ENCODE measurements at places on chromosomes 6 and 20.

DNA sequence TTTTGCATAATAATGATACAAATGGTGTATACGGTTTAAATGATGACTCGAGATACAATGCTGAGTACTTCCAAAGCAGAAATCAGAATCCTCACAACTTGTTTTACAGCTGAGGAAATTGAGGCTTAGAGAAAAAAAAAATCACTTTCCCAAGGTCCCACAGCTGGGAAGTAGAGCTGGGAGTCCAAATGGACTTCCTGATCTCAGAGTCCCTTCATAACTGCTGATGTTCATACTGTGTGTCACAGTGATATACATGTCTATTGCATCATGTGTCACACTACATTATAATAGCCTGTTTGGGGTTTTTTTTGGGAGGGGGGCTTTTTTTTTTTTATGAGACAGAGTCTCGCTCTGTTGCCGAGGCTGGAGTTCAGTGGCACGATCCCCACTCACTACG lies 8.5 kb downstream of the HM13 start:
- DNase-seq: no peak

DNA sequence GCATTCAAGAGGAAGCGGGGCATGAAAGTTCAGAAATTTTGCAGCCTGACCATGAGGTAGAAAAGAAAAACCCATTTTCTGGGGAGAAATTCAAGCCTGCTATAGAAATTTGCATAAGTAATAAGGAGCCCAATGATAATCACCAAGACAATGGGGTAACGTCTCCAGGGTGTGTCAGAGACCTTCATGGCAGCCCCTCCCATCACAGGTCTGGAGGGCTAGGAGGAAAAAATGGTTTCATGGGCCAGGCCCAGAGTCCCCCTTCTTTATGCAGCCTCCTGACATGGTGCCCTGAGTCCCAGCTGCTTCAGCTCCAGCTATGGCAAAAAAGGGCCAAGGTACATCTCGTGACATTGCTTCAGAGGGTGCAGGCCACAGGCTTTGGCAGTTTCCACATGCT lies 618.5 kb downstream of the EYS start:
- DNase-seq: no peak

DNA sequence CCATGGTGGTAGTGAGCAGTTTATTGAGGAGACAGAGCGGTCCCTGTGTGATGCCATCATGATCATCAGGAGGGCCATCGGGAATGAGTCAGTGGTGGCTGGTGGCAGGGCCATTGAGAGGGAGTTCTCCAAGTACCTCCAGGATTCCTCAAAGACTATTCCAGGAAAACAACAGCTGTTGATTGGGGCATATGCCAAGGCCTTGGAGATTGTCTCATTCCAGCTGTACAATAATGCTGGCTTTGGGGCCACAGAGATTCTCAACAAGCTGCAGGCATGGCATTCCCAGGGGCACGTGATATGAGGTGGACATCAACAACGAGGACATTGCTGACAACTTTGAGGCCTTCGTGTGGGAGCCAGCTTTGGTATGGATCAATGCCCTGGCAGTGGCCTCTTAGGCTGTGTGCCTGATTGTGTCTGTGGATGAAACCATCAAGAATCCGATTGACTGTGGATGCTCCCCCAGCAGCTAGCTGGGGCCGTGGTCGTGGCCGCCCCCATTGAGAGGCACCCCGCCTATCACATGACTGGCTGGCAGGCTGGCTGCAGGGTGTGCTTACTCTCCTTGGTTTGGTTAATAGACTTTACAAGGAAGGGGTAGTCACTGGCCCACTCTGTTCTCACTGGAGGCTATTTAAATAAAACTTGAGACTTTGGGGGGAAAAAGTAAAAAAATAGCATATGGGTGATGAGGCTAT lies 16.7 kb downstream of the RAET1E start:
- no peak for DNase-seq

DNA sequence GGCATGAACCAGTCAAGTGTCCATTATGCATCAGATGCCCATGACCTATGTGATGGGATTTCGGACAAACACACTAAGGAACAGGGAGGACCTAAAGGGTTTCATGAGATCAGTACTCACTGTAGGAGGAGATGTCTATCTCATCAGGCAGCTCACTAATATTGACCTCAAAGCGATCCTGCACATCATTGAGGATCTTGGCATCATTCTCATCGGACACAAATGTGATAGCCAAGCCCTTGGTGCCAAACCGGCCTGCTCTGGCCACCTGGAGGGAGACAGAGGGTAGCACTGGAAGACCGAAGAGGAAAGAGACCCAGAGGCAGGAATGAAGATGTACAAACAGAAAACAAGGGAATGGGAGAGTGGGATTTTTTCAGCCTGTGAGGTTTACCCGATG lies 1.9 kb downstream of the MCCD1 start:
- DNase-seq: no peak

GRCh38 chr6:30213957-30214656 lies 901 bp upstream of the TRIM26 start:
- peak; percentile 52 for DNase-seq

GRCh38 chr6:138522611-138523010 lies 23.3 kb upstream of the NHSL1 start:
- DNase-seq: no peak

DNA sequence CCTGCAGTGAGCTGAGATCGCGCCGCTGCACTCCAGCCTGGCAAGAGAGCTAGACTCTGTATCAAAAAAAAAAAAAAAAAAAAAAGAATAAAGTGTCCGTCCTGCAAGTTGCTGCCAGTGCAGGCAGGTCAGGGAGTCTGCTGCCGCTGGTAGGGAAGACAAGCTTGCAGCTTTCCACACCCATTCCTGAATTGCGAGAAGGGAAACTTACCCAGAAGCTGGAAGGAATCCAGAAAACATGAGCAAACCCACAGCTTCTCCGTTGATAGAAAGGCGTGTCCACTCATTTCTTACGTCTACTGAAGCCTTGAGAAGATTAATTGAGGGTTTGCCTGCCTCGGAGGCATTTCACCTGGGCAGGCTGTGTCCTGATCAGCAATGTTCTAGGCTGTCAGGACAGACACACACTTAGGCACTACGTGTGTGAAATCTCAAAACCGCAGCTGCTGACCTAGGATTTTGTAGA lies 61.6 kb upstream of the DSP start:
- no peak for DNase-seq

GRCh38 chr6:53361549-53362031 lies 12.8 kb upstream of the ELOVL5 start:
- DNase-seq: no peak

GRCh38 chr6:80543598-80544222 lies 437.2 kb downstream of the BCKDHB start:
- DNase-seq: no peak

DNA sequence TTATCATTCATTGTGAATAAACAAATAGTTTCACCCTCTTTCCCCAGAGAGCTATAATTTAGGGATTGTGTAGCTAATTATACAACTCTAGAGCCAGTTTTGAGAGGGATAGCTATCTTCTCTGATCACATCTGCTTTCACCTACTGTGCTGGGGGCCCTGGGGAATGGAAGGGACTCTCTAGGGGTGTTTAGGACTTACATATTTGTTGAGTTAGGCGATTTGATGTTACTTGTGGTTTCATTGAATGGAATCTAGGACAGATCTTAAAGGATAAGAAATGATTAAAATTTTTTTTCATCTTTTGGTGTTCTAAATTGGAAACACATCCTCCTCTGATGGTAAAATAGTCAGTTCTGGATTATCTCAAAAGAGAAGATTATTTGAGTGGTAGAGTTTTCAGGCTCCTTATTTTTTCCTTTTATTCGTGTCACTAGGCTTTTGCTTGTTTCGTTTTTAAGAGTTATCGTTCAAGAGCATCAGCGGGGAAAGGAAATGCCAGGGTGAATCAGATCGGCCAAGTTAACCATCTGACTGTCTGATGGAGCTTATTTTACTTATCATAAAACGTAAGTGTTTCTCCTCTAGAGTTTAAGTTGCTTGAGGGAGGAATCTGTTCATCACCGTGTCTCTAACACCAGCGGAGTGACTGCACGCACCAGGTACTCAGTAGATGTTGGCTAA lies 236.7 kb downstream of the FARS2 start:
- no peak for DNase-seq

- no peak for DNase-seq
Measured at GRCh38 chr6:42503894-42504293, 52.2 kb upstream of the TRERF1 start.

DNA sequence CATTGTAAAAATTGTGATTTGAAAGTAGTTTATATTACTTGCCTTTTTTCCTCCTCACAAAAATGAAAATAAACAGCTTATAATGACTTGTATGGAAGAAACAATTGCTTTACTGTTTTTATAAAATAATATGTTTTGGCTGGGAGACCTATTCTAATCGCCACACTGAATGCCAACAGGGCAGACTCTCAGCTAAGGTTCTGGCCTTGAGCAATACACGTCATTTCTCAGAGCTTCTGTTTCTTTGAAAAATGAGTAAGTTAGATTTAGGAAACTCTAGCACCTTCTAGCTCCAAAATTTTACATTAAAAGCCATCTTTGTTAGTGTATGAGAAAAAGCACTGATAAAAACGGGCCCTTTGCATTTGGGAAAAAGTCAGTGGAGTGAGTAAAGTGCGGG lies 166.6 kb downstream of the ARID1B start:
- no peak for DNase-seq

DNA sequence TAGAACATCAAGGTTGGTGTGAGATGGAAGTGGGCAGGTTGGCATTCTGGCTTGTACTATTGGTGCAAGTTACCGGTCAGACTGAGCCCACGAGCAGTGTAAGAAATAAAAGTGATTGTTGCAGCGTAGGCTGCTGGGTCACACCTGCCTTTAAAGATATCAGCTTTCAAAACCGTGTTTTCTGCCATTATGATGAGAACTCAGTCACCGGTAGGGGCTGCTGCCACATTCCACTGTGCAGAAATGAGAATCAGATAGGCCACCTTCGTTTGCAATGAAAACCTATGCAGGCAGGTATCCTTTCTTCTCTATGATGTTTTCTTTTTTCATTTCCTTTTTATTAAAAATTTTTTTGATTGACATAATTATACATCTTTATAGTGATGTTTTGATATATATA lies 168.5 kb downstream of the MYLK4 start:
- DNase-seq: no peak

- DNase-seq: no peak
Measured at GRCh38 chr6:54801669-54802068, 44.9 kb upstream of the FAM83B start.

DNA sequence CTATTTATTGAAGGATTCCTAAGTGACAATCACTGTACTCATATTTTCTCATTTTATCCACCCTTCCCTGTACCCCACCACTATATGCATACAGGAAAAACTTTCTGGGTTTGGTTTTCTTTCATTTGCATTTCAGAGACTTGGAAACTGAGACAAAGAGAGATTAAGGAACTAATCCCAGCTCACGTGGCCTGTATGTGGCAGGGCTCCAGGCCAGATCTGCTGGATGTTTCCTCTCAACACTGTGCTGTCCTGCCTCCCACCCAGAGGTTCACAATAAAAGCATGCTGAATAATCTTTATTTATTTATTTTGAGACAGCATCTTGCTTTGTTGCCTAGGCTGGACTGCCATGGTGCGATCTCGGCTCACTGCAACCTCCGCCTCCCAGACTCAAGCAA lies 50.2 kb downstream of the CEP162 start:
- DNase-seq: no peak

GRCh38 chr6:159311618-159312017 lies 142.4 kb downstream of the FNDC1 start:
- no peak for DNase-seq

GRCh38 chr6:7763881-7764280 lies 38.0 kb downstream of the BMP6 start:
- no peak for DNase-seq

GRCh38 chr6:87289571-87289970 lies 32.8 kb upstream of the SMIM8 start:
- no peak for DNase-seq

GRCh38 chr20:47791084-47791599 lies 5.9 kb upstream of the SULF2 start:
- no peak for DNase-seq

- DNase-seq: no peak
Measured at GRCh38 chr6:39446909-39447308, 124.4 kb upstream of the KCNK16 start.

GRCh38 chr6:25332655-25333071 lies 53.5 kb downstream of the CARMIL1 start:
- no peak for DNase-seq

GRCh38 chr20:1944345-1945091 lies 49.3 kb downstream of the SIRPA start:
- no peak for DNase-seq

GRCh38 chr20:44883214-44883902 lies 2.1 kb upstream of the YWHAB start:
- no peak for DNase-seq

- DNase-seq: no peak
Measured at GRCh38 chr6:7821426-7821825, 89.2 kb downstream of the TXNDC5 start.

GRCh38 chr6:110332281-110332680 lies 25.9 kb downstream of the METTL24 start:
- DNase-seq: no peak

DNA sequence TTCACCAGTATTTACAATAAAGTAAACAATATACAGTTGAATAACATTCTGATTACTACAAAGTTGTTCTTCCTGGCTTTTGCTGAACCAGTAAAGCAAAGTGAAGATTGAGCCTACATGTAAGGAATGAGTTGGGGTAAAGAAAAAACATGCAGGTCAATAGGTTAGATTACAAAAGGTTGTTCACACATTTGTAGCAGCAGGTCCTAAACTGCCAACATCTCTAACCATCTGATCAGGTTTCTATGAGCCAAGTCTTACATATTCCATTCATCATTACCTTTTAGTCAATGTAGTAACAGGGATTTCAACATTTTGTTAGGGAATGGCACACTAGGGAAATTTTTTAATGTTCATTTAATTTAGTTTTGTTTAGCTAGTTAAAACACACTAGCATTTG lies 9.3 kb upstream of the CALHM6 start:
- no peak for DNase-seq

DNA sequence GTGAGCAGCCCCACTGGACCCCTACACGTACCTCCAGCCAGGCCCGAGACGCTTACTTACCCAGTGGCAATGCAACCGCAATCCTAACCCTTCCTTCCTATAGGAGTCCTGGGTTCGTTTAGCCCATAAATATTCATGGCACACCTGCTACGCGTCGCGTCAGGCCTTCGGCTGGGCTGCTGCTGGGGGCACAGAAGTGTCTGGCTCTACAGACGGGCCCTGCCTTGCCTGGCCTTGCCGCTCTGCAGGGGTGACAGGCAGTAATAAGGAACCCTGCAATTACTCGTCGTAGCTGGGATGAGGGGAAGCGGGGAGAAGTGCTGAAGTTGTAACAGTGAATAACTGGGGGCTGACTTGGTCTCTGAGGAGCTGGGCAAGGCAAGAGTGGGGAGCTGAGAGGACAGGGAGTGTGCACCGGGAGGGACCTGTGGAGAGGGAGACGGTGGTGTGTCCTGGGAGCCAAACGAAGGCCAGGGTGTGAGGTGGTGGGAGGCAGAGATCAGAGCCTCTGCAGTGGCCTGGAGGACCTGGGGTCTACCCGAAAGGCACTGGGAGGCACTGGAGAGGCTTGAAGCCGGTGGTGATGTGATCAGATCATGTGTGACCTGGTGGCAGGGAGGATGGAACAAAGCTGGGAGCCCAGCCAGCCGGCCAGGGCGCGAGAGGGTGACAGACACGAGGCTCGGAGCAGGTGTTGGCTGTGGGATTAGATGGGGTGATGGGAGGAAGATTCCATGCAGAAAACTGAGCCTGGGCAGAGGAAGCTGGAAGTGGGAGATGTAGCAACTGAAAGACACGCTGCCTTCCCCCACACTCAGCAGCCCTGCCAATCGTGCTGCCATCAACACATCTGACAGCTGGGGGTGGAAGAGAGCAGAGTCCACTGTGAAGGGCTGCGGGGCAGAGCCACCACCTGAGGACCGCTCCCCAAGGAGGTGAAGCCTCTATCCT lies 36.4 kb downstream of the PSMG4 start:
- DNase-seq: no peak

GRCh38 chr6:48037946-48038345 lies 73.1 kb downstream of the PTCHD4 start:
- DNase-seq: no peak
